ENCODE measurements at places on chromosomes 3 and 15.

GRCh38 chr15:85100186-85100937 is 118.7 kb downstream of the PDE8A start:
- no peak for DNase-seq

DNA sequence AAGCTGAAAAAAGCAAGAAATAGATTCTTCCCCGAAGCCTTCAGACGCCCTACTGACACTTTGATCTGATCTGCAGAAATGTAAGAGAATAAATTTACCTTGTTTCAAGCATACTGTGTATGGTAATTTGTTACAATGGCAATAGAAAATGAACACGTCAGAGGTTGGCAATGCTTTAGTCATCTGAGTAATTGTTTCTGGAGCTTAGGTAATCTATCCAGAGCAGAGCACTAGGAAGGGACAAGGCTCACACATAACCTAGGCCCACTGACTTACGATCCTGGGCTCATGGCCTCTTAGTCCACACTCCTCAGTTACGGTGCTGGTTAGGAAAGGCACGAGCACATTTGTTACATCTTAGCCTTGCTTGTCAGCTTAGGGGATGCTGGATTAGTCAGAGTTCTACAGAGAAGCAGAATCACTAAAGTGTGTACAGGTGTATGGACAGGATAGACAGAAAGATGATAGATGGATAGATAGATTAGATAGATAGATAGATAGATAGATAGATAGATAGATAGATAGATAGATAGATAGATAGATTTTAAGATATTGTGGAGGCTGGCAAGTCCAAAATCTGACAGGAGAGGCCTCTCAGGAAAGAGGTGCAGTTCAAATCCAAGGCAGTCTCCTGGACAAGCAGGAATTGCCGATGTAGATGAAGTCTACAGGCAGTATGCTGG is 46.8 kb upstream of the TBC1D23 start:
- no peak for DNase-seq

DNA sequence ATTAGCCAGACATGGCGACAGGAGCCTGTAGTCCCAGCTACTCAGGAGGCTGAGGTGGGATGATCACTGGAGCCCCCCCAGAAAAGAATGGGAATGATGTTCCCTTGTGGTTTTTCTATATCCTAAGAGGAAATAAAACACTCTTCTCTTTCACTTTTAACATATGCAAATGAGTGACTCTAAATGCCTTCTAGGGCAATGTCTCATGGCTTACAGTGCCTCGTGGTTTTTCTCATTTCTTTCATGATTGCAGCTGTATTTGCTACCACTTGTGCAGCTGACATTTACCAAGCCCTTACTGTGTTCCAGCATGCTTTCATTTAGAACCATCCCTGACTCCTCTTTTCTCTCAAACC is 26.4 kb downstream of the STOML1 start:
- DNase-seq = no peak

DNA sequence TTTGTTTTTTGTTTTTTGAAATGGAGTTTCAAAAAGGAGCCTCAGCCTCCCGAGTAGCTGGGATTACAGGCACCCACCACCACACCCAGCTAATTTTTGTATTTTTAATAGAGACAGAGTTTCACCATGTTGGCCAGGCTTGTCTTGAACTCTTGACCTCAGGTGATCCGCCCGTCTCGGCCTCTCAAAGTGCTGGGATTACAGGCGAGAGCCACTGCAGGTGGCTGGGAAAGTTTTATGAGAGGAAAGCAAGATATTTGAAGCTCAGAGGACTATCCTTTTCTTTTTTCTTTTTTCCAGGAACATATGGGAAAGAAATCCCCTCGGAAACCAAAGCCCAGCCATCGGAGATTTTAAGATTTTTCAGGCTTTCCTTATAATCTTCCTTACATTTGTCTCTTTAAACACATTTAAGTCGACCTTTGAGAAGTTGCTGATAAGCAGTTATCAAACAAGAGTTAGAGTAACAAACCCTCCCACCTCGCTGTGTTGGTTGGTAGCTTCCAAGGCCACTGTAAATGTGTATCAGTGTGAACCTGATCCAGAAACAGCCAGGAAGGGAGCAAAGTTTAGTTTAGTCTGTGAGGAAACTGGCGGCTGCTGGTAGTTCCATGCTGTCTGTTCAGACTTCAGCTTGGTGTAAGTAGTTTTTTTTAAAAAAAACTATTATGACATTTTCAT is 34.5 kb upstream of the MAP3K13 start:
- no peak for DNase-seq

DNA sequence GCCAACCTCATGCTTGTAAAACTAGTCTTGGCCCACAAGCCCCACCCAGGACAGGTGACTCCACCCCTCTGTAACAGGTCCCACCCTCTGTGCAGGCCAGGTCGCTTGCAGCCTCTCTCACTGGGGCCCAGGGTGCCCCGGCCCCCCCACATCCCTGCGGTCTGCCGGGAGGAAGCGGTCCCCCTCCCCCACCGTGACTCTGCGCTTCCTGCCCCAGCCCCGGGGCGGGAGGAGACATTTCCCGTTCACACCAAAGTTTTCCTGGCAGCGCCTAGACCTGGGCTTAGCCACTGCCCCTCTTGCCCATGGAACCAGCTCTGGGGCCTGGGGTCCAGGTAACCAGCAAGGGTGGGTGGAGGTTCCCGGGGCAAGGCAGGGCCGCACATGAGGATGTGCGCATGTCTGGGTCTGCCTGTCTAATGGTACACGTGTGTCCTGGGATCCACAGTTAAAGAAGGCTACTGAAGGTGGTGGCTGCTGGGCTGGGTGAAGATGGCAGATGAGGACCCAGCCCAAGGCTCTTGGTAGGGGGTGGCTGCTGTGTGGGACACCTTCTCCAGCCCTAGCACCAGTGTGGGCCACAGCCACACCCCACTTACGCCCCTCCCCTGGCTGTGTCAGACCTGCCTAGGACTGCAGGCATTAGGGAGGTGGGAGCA is 8.4 kb downstream of the NBEAL2 start:
- peak; percentile 87 for DNase-seq
